ENCODE measurements at places on chromosomes 7 and 10. TPM values are rescaled to one million over a fixed set of nuclear protein-coding genes. Genes with fewer than 3 reads are reported as not detected.

DNA sequence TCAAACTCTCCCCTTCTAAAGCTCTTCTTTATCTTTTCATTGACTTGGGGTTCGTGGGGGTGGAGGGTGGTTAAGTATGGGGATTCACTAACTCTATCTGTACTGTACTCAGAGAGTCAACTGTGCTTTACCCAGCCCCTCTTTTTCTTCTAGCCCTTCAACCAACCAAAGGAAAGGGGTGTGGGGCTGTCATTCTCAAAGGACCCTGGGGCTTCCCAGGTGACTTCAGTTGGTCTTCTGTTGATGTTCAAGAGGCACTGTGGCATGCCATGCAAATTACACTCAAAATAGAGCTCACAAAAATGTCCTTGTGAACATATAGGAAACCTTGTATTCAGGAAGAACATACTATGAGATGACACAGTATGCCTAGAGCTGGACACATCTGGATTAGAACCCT lies 16.9 kb upstream of the RHOBTB1 start:
- DNase-seq = no peak

DNA sequence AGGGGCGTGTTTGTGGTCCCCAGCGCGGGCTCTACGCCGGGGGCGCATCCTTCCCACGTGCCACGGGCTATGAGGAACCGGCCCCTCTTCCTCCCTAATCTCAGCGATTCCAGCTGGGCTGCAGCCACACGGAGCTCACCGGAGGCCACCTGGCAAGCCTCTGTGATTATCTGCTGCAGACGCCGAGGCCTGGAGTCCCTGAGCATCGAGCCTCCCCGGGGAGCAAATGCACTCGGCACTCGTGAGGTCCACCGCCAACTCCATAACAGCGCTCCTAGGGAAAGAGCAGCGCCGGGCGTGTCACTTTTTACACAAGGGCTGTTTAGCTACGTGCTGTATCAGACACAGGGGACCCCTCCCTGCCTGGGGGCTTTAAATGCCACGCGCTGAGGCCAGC lies 101.2 kb downstream of the DYNC2I1 start:
- DNase-seq = no peak

DNA sequence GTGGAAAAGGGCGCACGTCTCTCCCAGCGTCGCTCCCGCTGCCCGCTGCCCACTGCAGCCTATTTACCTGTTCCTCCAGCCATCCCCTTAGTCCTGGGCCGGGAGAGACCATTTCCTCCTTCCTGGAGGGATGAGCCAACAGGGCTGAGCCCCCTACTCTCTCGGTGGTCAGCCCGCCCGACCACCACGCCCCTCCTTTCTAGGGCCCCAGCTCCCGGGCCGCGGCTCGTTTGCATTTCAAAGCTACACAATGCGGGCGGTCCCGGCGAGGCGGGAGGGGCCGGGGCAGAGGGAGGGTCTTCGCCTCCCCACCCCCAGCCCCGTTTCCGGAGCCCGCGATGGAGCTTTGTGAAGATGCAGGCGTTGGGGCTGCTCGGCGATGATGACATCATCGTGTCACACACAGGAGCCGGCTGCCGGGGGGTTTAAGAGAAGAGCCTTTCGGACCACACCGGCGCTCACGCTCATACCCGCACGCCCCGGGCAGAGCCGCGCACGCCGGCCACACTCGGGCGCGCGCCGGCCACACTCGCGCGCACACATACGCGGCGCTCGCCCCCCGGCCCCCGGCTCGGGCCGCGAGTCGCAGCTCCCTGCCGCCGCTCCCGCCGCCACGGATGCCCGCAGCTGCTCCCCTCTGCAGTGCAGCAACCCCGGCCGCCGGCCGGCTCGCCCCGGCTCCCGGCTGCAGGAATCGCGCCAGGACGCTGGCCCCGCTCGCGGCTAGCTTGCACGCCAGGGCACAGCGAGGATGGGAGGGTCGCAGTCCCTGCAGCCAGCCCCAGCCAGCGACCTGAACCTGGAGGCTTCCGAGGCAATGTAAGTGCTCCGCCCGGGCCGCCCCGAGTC lies 107.7 kb upstream of the BTBD16 start:
- no peak for DNase-seq

DNA sequence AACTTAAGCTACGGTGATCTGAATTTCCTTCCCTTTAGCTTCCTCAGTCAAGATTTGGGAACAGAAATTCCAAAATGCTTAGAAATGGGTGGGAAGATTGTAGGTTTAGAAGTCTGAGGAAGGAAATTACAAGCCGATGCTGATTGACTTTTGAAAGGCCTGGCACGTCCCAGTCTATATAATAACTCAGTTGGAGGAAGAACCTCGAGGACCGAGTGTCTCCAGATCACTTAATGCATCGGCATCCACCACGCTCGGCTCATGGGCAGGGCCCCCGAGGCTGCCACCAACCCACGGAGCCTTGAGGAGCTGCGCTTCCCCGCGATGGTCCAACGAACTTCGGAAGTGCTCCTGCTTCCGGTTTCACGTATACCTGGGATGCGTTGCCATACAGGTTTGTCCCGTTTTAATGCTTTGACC lies 10.4 kb upstream of the SP8 start:
- DNase-seq = no peak

DNA sequence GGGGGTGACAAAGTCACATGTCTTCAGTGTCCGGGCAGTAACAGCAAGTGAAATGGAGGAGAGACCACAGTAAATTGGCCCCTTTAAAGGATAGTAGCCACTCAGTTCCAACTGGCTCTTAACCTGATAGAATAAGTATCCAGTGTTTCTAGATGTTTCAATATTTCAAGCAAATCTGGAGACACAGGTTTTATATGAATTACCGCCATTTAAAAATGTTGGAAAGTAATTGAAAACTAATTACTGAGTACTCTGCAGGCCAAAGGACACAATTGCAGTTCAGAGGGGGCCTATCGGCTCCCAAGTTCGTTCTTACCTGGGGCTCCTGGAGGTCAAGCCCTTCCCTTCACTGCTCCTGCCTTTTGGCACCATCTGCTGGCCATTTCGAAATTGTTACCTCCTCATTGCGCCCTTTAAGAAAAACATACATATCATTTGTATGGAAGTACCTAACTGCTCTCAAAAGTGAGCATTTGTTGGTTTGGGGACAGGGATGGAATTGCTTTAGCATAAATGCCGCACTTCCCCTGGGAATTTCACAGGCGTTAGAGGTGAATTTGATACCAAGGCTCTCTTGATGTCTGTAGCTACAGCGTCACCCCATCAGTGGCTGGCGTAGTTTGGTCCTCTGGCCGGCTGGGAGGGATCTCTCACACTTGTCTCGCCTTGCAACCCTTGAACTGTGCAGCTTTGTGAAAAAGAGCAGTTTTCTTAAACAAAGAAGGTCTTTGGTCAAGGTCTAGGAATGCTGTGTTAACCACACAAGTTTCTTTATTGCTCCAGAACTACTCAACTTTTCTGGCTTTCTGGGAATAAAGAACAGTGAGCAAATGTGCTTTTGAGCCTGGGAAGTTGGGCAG lies 220.0 kb downstream of the ARHGAP21 start:
- DNase-seq = peak; percentile 36

Gene TMEM140
- 42.1 TPM for total RNA-seq

Measured in glomerular endothelial cell (primary cell).